ENCODE measurements at places on chromosomes 4 and X.

DNA sequence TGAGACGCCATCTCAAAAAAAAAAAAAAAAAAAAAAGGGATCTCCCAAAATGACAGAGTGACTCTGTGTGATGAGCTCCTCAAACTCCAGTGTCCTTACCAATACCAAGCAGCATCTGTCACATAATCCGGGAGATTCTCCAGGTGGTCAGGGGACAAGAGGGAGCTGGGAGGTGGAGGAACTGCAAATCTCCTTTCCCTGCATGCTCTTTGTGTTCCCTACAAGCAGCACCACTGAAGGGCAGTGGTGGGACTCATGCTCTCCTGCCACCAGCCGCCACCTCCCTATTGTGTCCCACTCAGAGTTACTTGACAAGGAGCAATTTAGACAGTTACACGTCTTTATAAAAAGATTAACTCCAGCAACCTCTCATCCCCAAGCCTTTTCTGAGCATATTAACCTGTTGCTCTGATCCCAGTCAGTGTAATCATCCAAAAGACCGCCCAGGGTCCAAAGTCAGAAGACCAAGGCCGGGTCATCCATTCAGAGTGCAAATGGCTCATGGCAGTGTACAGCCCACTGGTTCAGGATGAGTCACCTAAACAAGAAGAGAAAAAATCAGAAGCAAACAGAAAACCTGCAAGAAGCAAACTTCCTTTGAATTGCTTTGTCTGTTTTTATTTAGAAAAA is 23.6 kb downstream of the MGST2 start:
- DNase-seq = no peak

DNA sequence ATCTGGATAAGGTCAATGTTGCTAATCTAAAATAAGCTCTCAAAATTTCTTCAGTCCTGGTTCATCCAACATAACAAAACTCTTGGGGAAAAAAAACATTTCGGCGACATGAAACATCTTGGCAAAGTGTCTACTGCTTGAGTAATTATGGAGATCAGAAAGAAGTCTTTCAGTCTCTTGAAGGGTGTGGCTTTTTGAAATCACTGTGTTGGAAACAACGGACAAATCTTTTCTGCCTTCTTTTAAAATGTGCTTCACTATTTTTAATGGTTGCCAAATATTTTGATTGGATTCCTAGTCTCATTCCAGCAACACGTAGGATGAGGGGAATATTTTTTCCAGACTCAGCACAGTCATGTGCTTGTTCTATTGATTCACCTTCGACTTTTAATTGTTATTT is 138.6 kb downstream of the KLHL8 start:
- DNase-seq = no peak

GRCh38 chr4:159422626-159423025 is 319.7 kb downstream of the RAPGEF2 start:
- peak; percentile 11 for DNase-seq

- DNase-seq = no peak
Measured at GRCh38 chr4:1475277-1476139, 69.3 kb upstream of the NKX1-1 start.

- DNase-seq = peak; percentile 2
Measured at GRCh38 chrX:151902813-151903591, 9.7 kb upstream of the MAGEA4 start.

- no peak for DNase-seq
Measured at GRCh38 chr4:68180849-68181526, 51.3 kb upstream of the TMPRSS11F start.

DNA sequence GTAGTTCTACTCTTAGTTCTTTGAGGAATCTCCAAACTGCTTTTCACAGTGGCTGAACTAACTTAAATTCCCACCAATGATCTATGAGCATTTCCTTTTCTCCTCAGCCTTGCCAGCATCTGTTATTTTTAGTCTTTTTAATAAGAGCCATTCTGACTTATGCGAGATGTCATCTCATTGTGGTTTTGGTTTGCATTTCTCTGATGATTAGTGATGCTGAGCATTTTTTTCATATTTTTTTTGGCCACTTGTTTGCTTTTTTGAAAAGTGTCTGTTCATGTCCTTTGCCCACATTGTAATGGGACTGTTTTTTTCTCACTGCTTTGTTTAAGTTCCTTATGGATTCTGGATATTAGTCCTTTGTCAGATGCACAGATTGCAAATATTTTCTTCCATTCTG is 21.5 kb upstream of the PHKA1 start:
- DNase-seq = no peak

- DNase-seq = no peak
Measured at GRCh38 chrX:19698122-19698521, 182.8 kb upstream of the MAP3K15 start.

DNA sequence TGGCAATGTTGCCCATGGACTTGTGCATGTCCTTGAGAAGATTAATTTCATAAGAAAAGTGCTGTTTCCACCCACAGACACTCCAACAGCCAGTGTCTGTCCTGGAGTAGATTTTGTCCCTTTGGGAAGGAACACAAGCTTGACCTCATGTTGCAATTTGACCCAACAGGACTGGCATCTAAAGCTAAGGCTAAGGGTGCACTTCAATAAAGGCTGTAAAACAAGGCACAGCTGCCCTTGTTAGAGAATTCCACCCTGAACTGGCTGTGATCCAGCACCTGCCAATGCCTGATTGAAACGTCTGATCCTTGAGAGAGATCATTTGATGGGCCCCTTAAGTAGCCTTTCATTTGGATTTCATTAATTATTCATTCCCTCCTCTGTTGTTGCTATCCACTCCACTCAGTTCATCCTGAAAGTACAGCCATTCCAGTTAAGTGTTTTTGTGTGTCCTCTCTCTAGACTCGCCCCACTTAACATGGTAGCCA is 56.2 kb downstream of the CD99L2 start:
- no peak for DNase-seq

DNA sequence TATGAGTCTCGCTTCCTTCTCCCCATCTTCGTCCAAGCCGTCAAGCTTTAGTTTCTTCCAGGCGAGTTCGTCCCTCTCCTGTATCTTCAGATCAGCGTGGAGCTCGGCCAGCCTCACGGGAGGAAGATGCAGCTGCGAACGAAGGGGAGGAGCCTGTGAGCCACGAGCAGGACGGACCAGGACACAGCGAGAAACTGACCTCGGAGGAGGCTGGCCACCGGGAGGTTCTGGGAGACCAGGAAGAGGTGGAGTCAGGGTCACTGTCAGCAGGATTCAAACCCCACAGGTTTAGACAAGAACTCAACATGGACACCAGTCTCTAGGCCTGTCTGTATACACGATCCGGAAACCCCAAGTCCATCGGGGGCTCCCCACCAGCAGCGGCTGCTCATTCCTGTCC is 7.3 kb downstream of the LRPAP1 start:
- no peak for DNase-seq

GRCh38 chr4:123127875-123128274 is 205.5 kb upstream of the NUDT6 start:
- no peak for DNase-seq

GRCh38 chrX:65035446-65035770 is 59.2 kb upstream of the ZC4H2 start:
- DNase-seq = no peak

DNA sequence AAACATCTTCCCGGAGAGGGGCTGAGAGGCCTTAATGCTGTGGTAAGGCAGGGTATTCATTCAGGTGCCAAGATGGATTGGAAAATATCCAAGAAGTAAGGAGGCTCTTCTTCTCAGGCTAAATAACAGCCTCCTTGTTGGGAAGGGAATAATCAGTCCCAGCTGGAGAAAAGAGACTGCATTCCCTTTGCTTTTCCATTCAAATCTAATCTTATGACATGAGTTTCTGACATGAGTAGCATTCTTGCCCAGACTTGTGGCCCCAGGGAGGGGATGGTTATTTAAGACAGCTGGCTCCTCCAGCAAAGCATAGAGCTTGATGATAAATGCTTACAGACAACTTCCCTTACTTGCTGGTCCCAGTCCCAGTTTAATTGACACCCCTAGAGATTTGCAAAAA is 98.3 kb downstream of the DCLK2 start:
- no peak for DNase-seq

DNA sequence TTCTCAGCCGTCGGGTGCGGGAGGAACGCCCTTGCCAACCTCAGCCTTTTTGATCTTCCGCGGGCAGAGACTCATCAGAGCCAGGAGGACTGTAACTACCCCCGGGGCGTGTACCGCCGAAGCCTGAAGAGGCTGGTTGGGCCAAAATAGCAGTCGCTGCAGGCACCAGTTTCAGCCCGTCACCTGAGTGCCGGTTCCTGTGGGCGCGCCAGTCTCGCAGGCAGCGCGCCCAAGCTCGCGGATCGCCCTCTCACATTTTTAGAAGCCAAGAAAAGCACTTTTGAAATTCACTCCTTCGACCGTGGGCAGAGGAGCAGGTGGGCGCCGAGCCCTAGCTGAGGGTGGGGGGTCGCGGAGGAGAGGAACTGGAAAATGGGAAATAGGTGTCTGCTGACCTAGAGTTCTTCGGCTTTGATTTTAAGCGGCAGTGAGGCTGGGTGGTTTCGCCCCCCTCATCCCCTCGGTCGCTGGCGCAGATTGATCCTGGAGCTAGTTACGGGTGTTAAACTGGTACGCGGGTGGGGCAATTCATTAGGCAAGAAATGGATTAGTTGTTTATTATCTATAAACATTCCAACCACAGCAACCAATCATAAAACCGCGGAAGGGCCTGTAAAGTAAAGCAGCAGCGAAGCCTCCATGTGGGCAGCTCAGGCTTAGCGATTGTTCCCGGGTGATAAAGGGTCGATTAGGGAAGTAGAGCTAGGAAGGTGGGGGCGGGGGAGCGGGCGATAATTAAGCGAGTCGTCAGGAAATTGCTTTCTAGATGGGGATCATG is 69.2 kb downstream of the FBXO8 start:
- no peak for DNase-seq

DNA sequence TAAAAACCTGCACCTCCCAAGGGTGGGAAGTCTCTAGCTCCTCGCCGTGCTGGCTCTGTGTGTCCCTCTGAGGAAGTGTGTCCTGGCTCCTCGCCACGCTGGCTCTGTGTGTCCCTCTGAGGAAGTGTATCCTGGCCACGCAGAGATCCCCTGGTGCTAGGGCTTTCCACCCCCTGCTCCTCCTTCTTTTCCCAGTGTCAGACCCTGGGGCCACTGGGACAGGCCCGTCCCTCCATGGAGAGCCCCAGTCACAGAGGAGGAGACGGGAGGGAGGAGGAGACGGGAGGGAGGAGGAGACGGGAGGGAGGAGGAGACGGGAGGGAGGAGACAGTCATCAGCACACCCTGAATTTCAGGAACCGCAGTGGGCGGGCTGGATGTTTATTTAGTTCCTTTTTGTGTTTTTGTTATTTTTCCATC is 53.8 kb upstream of the HGFAC start:
- peak; percentile 90 for DNase-seq

DNA sequence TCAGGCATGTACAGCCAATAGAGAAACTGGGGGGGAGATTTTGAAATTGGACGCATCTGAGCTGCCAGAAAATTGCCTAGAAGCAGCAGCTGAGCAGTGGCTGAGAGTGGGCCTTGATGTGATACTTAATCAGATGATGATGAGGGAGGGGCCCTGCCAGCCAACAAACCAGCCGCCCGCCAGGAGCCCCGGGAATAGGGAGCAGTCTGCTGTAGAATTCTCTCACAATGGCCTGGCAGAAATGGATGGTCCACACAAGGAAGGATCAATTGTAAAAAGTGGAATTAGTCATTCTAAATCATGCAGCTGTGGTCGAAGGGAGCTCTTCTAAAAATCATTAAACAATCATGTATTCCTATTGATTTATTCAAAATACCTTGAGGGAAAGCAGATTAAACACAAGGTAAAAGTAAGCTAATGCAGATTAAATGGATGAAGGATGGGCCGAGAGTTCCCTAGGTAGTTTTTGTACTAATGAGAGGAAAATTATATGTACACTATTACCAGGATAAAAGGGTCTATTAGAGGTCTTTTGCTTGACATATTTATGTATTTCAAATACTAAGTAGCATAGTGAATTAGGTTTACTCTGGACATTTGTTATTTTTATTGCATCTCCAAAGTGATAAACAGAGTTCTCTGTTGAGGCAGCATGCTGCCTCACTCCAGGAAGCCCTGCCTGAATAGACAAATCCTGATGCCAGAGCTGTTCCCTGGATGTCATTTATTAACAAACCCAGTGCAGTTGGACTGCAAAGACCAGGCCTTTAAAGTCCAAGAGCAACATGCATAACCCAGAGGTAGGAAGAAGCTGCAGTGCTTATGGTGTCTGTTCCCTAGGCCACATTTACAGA is 91.3 kb downstream of the NKX6-1 start:
- DNase-seq = no peak

GRCh38 chrX:51852621-51853020 is 40.8 kb upstream of the MAGED1 start:
- DNase-seq = no peak

DNA sequence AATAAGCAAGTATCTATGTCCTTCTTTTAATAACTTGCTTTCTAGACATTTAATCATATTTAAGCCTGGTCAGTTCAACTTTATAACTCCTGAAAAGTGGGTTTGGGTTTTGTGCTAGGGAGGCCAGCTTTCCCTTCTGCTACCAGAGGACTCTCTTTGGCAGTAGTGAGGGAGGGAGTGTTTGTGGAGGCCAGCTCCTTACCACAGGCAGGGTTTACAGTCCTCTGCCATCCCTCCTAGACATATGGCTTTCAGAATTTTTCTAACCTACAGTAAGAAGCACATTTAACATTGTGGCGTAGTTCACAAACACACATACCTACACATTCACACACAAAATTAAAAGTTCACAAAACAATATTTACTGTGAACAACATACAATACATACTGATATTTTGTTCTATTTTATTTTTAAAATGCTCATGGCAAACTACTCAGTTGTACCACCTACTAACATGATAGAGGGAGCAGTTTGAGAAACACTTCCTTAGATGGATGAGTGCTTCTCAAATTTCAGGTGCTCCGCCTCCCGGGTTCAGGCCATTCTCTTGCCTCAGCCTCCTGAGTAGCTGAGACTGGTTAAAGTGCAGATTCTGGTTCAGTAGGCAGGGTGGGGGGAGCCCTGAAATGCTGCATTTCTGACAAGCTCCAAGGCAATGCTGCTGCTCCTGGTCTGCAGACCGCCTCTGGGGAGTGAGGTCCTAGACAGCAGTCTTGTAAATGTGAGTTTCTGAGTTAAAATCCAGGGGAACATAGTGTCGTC is 86.7 kb downstream of the PTTG2 start:
- peak; percentile 55 for DNase-seq

DNA sequence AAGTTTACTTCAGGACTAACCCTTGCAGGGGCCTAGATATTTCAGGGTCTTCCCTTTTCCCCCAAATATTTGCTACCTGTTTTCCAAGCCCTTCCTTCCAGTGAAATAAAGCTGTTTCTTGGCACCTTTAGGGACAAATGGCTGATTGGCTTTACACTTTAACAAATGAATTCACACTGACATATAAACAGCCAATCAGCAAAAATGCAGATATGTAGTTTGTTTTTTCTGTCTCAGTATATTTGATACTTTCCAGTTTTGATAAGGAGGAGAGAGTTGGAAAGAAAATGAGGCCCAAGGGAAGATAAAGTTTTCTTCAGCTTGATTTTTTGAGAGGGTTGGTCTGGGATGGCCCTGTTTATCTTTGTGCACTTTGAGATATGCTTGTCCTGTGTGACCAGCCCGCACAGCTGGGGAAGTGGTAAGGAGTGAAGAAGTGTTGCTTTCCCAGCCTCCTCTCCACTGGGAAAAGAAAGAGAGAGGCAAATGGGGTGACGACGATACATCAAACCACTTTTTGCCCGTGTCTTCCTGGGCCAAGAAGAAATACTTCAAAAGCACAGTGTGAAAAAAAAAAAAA is 67.5 kb downstream of the MGST2 start:
- DNase-seq = no peak

- DNase-seq = peak; percentile 11
Measured at GRCh38 chr4:89212666-89213381, 94.8 kb downstream of the GPRIN3 start.
